ENCODE measurements at places on chromosomes 3 and 15.

- no peak for DNase-seq
These were observed 102.6 kb upstream of the SATB1 start for GRCh38 chr3:18527691-18528090.

DNA sequence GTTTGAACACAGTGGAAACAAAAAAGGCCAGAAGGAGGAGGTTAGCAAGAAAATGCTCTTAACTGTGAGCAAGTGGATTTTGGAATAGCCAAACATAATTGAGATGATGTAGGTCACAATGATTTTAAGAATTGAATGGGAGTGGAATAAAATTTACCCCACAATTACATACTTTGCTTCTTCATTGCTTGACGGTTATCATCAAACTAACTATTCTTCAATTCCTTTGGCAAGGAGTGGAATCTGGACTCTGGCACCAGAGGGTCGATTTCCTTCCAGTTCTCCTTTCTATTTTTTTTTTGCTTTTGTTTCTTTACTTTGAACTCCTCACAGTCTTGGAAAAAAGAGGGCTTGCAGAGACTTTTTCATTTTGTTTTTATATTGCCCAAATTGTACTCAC is 634.5 kb upstream of the TGFBR2 start:
- no peak for DNase-seq

DNA sequence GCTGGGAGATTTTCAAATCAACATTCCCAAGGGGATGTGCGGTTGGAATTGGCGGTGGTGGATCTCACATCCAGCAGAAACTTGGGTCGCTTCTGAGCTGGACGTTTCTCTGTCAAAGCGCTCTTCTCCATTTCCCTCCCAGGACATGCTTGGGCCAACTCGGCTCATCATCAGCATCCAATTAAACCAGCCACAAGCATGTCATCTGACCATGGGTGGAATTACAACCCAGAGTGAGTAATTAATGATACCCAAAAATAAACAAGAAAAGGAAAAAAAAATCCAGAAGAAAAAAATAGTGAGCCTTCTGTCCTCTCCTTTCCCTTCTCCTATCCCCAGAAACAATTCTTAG is 111.2 kb downstream of the XXYLT1 start:
- DNase-seq, result no peak

DNA sequence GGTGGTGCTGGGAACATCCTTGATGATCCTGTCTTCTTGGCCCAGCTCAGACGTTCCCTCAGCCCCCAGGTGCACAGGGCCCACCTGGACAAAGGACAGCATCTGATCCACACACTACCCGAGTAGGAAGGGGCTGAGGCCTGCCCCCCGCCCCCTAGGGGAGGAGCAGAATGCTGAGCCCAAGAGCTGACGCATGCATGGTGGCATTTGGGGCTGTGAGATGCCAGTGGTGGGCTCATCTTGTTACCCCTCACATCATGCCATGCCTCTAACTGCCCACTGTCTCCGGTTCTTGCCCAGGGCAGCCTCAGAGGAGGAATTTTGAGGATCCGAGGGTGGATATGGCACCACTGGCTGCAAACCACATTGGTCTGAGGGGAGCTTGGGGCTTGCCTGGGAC is 61.5 kb downstream of the LINGO1 start:
- no peak for DNase-seq

DNA sequence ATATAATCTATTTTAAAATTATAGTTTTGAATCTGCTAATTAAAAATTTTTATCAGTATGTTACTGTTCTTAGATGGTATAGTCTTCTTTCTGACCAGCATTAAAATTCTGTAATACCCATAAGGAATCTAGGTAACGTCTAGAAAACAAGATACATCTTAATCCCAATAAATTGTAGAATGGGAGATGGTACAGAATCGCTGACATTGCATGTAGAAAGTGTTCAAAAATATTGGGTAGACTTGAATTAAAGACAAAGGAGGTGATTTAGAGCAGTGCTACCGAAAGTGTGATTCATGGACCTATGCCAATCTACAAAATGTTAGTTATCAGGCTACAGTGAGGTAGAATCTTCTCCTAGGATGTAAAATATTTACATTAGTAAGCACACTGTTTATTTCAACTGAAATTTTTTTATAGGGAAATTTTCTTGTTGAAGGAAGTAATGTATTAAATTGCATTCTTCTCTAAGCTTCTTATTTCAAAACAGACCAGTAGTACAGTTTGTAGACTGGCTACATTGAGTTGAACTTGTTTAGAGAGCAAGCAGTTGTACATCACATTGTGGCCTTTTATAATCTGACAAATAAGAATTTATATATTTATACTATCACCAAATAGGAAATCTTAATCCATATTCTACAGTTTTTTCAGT is 17.1 kb downstream of the MINDY2 start:
- DNase-seq, result no peak

DNA sequence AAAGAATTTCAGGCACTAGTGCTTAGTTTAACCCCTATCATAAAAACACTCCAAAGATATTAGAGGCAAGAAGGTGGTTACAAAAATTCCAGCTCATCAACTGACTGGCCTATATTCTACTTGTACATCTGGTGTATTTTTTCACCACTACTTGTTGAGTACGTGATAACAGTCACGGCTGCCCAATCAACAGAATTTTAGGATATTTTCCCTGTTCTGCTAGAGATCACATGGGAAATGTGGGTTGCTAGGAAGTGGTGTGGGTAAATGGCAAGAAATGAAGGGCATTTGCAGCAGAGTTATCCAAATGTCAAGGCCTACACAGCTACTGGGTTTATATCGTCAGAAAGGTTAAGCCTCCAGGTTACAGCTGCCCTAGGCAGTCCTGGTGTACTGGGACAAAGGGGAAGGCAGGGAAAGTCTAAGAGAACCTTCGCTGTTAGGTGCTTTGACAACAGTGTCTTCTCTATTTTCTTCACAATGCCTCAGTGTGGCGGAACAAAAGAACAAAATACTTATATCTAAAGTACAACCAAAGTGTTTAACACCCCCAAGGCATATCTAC is 81.9 kb downstream of the FMN1 start:
- no peak for DNase-seq

Measured in urothelium cell line (cell line).